Midbrain (tissue), 1 donor: ENCODE measurements at places on chromosomes 13 and 19.

GRCh38 chr13:45615501-45616101, at the start of gene ERICH6B:
ERICH6B (minus strand) TSS chr13:45615739; CDS start chr13:45597005, 18,734 bp downstream.
- peak; percentile 8 for DNase-seq

GRCh38 chr13:40130871-40131636, 475.6 kb downstream of the COG6 start:
- DNase-seq, result no peak

DNA sequence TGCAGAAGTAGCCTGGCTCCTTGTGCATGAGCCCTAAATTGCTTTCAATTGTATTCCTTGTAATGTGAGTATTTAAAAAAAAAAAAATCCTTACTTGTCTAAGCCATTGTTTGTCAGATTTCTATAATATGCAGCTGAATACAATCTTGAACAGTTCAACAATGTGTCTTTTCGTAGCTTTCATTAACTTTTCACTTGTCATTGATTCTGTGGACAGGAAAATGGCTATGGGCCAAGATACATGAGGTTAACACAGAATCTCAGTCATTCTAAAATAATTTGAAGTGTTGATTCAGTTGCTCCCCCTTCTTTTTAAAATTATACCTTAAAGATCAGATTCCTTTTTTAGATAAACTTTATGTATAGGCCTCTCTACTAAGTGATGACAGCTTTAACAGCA, 395.8 kb upstream of the KLF12 start:
- no peak for DNase-seq

- no peak for DNase-seq
Observed at GRCh38 chr13:47426126-47426849, 529.4 kb upstream of the HTR2A start.

GRCh38 chr19:51607077-51607476, 23.1 kb downstream of the SIGLEC5 start:
- no peak for DNase-seq

DNA sequence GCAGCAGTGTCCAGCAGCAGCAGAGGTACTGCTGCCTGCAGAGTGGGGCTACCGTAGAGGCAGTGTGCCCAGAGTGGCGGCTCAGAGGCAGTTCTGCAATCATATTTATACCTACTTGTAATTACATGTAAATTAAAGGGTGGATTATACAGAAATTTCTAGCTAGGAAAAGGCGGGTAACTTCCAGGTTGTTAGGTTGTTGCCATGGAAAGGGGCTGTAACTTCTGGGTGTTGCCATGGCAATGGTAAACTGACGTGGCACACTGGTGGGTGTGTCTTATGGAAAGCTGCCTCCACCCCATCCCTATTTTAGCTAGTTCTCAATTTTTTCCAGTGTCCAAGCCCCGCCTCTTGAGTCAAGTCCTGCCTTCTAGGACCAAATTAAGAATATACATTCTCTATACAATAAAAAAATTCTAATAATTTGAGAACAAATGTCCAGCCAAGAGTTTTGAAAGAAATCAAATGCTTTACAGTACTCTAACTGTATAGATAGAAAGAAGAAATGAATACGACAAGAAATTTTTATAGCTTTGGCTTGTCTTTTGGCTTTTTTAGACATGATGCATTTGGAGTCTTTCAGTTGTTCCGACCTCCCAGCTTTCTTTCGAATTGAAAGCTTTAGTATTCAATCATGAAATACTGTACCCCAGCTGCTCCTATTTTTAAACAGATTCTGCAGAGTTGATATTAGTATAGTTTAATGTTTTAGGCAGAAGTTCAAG, 816.6 kb downstream of the DIAPH3 start:
- no peak for DNase-seq

- no peak for DNase-seq
Observed at GRCh38 chr19:21707065-21707464, 60.3 kb downstream of the ZNF100 start.

DNA sequence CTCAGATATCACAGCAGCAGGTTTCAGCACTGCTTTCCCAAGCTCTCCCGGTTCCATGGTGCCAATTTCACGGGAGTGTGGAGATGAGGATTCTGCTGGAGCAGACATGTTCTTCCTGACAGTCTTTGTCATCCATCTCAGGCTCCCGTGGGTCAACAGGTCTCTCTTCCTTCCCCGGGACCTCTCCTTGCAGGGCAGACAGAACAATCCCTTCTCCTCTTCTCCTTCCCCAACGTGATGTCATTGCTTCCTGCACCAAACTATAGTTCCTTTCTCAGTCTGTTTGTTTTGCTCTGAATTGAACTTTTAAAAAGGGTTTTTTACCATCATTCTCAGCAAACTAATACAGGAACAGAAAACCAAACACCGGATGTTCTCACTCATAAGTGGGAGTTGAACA, 107.9 kb downstream of the ZNF536 start:
- DNase-seq, result no peak

DNA sequence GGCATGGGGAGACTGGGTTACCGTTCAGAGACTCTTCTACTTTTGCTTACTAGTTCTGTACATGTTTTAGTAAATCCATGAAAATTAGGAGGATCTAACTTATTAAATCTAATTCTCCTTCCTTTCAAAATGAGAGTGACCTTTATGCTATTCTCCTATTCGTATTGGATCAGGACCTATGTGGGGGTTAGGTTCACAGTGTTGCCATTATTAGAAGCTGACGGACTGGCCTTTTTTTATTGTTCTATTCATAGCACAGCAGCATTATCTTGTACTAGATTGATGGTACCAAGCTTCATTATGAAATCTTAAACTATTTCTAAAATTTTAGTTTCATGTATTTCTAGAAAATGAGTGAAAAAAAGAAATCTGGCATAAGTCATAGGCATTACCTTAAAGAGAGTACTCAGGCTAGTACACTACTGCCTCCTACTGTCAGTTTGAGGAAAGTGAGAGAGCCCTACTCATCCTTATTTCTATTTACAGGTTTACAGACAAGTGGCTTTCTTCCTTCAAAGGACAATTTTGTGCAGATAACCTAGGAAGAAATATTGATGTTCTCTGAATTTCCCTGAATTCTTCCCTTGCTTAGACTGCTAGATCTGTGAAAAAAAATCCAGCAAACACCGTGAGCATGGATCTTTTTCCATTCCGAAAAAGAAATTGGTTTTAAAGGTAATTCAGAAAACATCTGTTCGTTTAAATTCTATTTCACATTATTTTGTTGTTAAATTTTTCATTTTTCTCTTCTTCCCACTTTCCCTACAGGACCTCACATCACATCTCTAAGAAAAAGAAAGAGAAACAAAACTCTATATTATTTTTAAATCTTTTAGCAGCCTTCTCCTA, 485.5 kb downstream of the DIAPH3 start:
- DNase-seq, result peak; percentile 34

DNA sequence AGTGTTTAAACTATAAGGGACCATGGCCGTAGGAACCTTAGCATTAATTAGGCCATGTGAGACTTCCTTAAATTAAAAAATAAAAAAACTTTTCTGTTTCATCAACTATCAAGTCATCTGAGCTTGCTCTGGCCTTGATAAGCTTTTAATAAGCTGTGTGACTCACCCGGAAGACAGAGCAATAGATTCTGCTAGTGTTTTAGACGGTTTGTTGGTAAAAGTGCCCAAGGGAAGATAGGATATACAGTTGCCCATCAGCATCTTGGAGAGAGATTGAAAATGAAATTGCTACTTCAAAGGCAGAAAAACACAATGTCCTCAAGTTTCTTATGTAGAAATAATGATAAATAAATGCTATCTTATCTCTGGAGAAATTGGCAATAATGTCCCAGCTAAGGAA, 31.2 kb upstream of the RCBTB2 start:
- no peak for DNase-seq

DNA sequence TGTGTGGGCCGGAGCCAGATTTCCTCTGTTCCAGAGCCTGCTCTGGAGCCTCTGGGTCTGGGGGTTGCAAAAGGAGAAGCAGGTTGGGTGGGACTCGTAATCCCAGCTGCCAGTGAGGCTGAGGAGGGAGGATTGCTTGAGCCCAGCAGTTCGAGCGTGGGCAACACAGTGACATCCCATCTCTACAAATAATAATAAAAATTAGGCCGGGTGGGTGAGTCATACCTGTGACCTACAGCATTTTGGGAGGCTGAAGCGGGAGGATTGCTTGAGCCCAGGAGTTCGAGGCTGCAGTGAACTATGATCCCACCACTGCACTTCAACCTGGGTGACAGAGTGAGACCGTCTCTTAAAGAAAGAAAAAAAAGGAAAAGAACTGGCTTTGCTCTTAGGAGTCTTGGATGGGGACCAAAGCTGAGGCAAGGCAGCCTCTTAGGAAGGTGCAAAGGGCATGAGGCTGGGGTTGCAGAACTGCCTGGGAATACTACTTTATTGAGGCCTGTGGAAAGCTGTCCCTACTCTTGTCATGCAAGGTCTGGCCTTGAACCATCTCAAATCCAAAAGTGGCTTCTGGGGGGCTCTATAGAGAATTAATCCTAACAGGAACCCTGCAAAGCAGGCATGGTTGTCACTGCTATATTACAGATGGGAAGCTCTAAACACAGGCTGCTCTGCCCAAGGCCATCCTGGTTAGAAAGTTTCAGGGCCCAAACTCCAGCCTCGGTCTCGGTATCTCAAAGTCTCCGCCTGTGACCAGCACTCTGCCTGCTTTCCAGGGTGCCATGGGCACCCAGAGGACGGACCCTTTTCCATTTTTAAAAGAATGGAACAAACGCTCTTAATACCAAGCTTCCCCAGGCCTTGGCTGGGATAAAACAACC, 880 bp upstream of the C19orf12 start:
- no peak for DNase-seq

GRCh38 chr19:43774103-43774939, 6.5 kb downstream of the KCNN4 start:
- peak; percentile 16 for DNase-seq

DNA sequence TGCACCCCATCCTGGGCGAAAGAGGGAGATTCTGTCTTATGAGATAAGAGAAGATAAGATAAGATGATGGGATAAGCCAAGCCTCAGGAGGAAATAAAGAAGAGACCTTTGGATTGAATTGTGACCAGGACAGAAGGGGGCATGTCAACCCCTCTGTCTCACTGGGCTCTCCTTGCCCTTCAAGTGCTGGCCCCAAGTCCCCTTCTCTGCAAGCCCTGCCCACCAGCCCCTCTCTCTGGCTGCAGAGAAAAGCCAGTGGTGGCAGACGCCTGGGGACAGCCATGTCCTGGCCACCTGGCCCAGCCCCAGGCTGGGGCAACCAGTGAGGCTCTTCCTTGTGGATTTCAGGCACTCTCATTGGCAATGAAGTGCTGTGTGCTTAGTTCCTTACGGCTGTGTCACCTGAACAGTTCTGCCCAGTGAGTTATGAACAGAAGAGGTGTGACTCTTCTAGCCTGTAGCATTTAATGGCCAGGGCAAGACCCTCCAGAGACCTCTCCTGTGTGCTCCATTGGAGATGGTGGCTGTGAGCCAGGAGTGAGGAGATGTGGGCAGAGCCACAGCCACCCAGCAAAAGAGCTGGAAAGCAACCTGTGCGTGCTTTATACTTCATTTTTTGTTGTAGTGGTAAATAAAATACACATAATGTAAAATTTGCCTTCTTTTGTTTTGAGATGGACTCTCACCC, 6.1 kb upstream of the BTBD2 start:
- no peak for DNase-seq

- no peak for DNase-seq
Observed at GRCh38 chr13:59423708-59424340, 739.9 kb downstream of the DIAPH3 start.

DNA sequence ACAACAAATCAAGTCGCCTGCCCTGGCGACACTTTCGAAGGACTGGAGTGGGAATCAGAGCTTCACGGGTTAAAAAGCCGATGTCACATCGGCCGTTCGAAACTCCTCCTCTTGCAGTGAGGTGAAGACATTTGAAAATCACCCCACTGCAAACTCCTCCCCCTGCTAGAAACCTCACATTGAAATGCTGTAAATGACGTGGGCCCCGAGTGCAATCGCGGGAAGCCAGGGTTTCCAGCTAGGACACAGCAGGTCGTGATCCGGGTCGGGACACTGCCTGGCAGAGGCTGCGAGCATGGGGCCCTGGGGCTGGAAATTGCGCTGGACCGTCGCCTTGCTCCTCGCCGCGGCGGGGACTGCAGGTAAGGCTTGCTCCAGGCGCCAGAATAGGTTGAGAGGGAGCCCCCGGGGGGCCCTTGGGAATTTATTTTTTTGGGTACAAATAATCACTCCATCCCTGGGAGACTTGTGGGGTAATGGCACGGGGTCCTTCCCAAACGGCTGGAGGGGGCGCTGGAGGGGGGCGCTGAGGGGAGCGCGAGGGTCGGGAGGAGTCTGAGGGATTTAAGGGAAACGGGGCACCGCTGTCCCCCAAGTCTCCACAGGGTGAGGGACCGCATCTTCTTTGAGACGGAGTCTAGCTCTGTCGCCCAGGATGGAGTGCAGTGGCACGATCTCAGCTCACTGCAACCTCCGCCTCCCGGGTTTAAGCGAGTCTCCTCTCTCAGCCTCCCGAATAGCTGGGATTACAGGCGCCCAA, at the start of gene LDLR:
LDLR (plus strand) TSS at position 210 of the 760 bp plus-strand sequence; CDS start at position 296, 86 bp downstream.
- DNase-seq, result peak; percentile 74

DNA sequence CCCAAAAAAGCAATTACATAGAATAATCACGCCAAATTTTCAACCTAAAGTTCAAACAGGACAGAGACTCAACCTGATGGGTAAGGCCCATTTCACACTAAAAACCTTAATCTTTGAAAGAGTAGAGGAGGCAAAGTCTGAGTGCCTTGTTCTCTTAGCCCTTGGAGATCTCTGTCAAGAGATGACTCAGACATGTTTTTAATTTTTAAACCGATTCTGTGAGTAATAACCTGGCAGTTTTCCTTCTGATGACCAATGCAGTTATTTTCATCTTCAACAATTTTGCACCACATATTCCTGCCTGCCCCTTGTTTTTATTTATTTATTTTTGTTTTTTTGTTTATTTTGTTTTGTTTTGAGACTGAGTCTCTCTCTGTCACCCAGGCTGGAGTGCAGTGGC, 11.5 kb upstream of the TNFSF9 start:
- DNase-seq, result no peak

DNA sequence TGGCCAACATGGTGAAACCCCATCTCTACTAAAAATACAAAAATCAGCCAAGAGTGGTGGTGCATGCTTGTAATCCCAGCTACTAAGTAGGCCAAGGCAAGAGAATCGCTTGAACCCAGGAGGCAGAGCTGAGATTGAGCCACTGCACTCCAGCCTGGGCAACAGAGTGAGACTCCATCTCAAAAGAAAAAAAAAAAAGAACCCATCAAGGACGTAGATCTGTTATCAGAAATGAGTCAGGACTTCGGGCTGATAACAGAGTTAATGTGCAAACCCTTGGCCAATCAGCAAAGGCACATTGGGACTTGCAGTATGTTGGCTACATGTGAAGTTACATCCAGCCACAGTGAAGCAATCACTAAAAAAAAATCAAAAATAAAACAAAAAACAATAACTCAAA, 4.8 kb upstream of the LGALS7B start:
- no peak for DNase-seq

GRCh38 chr19:1469255-1470054, 9.6 kb downstream of the C19orf25 start:
- no peak for DNase-seq

DNA sequence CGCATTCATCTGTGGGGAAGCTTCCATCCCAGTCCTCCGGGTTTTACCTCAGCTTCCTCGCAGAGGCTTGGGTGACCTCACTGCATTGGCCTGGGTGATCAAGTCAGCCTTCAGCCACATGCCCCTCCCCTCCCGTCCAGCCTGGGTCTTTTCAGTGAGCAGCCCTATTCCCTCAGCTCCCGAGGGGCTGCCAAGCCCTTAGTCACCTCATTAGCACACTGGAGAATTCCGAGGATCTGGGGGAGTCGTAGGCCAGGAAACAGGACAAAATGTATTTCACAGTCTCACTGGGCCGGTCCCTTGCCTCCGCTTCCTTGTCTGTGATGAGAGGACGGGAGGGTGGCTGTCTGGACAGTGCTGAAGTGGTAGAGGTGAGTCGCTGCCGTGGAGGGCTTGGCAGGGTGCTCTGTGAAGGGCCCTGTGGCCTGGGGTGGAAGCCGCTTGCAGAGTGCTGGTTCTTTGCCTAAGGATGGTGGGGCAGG, 19.9 kb downstream of the KDM4B start:
- peak; percentile 9 for DNase-seq
